Right hindlimb (tissue), 1 donor: ENCODE measurements at places on chromosomes 3 and 15.
A peak's percentile ranks its signal among the peaks of the same experiment; 100 is the strongest.

GRCh38 chr15:33292717-33293307, 18.0 kb upstream of the RYR3 start:
- DNase-seq, result peak; percentile 64

GRCh38 chr15:64133623-64134344, 17.7 kb upstream of the SNX22 start:
- DNase-seq, result no peak

- DNase-seq, result no peak
Measured at GRCh38 chr3:36075491-36075890, 304.8 kb upstream of the STAC start.

GRCh38 chr3:71102111-71102983, 481.2 kb downstream of the FOXP1 start:
- DNase-seq, result peak; percentile 38

- DNase-seq, result no peak
Measured at GRCh38 chr3:155292133-155292532, 1.4 kb downstream of the STRIT1 start.

DNA sequence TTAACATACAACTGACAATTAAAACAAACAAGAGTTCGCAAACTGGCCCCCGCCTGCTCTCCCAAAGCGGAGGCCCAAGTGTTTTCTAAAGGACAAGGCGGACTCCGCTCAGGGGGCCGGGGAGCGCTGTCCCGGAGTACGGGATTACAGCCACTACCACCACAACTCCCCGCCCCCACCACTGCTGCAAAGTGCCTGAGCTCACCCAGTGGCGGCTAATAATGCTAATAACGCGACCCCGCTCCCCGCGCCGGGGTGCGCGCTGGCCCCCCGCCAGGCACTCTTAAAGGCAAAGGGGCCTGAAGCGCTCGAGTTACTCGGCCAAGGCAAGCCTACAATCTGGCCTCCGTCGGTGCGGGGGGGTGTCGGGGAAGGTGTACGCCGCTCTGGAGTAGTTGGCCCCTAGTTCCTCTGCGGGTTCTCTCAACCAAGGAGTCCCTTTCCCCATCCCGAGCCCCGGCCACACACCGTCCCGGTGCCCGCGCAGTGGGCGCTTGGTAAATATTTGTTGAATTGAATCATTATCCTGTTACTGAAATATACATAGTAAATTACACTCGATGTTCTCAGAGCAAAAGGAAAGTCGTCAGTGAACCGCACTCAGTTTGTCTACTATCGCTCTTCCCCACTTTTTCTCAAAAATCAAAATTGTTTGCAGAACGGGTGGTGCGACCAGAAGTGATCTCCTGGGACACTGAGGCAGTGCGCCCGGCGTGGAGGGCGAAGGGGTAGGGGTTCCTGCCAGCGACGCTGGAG, 827 bp downstream of the WNT5A start:
- peak; percentile 86 for DNase-seq

GRCh38 chr3:101120039-101120438, 126.8 kb upstream of the ABI3BP start:
- no peak for DNase-seq

DNA sequence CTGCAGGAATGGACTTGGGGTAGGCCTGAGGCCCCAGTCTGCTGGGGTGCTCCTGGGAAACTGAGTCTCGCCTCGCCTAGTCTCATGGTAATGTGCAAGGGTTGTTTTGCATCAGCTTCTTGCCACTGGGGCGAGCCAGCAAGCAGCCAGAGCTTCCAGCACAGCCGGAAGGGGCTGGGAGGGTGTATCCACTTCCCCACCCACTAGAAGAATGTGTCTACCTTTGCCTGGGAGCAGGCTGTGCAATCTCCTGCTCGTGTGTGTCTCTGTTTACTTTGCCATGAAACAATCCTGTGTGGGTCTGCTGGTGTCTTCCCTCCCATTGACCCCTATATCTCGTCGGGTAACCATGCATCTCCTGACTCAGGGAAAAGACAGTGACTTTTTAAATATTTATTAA, 21.8 kb upstream of the ERICH6 start:
- DNase-seq, result no peak

GRCh38 chr15:88512601-88513000, 33.9 kb downstream of the DET1 start:
- no peak for DNase-seq

DNA sequence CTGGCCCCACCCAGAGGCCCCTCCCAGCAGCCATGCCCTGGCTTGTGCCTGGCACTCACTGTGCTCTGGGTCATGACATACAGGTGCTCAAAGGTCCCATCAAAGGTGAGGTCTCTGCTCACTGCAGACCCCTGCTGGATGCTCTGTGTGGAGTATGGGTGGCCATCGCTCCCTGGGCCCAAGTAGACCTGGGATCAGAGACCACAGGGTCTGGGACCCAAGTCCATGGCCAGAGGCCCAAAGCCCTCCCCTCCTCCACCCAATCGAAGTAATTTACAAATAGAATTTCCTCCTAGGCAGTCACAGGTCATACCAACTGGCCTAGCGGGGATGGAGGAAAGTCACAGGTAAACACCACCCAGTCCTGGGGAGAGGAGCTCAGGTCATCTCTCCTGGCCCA, 7.6 kb downstream of the PLXNB1 start:
- no peak for DNase-seq

DNA sequence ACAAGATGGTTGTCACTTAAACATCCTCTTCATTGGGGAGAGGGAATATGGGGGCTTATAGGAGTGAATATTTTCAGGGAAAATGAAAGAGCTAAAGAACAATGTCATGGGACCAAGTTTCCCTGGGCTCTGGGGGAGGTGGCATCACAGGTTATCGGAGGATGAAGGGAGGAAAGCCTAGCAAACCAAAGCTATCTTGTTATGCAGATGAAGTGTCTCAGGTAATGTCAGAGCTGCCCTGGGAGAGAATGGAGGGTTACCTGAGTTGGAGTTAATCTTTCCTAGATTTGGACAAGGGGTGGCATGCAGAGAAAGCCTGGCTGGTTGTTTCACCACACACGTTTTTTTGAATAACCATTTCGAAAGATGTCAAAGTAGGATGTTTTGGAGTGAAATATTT, 308.1 kb upstream of the ATP10A start:
- DNase-seq, result no peak

- DNase-seq, result no peak
Measured at GRCh38 chr15:51726302-51727073, 11.0 kb downstream of the LYSMD2 start.

GRCh38 chr3:49263159-49263889, 13.7 kb downstream of the C3orf62 start:
- no peak for DNase-seq

DNA sequence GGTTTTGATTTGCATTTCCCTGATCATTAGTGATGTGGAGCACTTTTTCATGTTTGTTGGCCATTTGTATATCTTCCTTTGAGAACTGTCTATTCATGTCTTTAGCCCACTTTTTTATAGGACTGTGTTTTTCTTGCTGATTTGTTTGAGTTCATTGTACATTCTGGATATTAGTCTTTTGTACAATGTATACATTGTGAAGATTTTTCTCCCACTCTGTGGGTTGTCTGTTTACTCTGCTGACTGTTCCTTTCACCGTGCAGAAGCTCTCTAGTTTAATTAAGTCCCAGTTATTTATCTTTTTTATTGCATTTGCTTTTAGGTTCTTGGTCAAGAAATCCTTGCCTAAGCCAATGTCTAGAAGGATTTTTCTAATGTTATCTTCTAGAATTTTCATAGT, 91.1 kb upstream of the ATP11B start:
- no peak for DNase-seq

DNA sequence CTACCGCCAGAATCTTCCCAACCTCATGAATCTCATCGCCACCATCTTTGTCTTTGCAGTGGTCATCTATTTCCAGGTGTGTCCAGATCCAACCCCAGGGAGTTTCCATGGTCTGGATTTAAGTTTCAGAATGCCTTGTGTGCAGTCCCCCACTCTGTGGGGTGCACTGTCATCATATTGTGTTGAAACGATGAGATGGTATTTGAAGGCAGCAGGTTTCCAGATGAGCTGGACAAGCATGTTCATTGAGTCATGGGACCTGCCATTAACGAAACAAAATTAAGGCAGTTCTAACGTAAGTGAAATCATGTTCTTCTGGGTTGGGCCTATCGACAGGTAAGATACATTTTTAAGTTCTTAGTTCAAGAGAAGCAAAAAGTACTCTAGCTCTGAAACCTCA, 12.7 kb downstream of the SEC61A1 start:
- DNase-seq, result no peak

GRCh38 chr3:190579514-190580137, 65.7 kb downstream of the IL1RAP start:
- no peak for DNase-seq

- DNase-seq, result no peak
Measured at GRCh38 chr3:153070511-153070868, 91.5 kb upstream of the RAP2B start.

- DNase-seq, result no peak
Measured at GRCh38 chr15:40121911-40122638, 13.4 kb upstream of the BMF start.

- DNase-seq, result no peak
Measured at GRCh38 chr3:191269289-191270085, 59.7 kb upstream of the CCDC50 start.

GRCh38 chr15:43314171-43314570, 16.2 kb downstream of the LCMT2 start:
- no peak for DNase-seq

GRCh38 chr3:132457286-132457685, 40.0 kb downstream of the DNAJC13 start:
- DNase-seq, result no peak

- DNase-seq, result no peak
Measured at GRCh38 chr3:157759311-157759710, 256.1 kb upstream of the VEPH1 start.

- DNase-seq, result no peak
Measured at GRCh38 chr3:188832146-188832545, 339.6 kb upstream of the TPRG1 start.

DNA sequence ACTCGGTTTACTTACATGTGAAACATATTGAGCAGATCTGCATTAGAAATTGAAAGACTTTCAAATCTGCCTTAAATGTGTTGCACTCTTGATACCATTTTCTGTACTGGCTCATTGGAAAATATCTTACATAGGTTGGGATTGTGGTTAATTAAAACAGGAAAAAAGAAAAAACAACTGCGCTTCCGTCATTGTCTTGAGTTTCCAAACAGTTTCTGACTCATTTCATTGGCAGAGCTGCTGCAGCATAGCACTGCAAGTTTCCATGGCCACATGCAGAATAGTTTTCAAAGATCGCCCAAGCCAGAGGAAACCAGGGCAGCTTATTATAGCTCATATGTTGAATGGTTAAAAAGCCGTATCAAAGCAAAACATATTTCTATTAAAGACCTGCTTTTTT, 446.6 kb upstream of the BCHE start:
- peak; percentile 42 for DNase-seq

- DNase-seq, result peak; percentile 49
Measured at GRCh38 chr15:69576035-69576526, 123.5 kb downstream of the RPLP1 start.

DNA sequence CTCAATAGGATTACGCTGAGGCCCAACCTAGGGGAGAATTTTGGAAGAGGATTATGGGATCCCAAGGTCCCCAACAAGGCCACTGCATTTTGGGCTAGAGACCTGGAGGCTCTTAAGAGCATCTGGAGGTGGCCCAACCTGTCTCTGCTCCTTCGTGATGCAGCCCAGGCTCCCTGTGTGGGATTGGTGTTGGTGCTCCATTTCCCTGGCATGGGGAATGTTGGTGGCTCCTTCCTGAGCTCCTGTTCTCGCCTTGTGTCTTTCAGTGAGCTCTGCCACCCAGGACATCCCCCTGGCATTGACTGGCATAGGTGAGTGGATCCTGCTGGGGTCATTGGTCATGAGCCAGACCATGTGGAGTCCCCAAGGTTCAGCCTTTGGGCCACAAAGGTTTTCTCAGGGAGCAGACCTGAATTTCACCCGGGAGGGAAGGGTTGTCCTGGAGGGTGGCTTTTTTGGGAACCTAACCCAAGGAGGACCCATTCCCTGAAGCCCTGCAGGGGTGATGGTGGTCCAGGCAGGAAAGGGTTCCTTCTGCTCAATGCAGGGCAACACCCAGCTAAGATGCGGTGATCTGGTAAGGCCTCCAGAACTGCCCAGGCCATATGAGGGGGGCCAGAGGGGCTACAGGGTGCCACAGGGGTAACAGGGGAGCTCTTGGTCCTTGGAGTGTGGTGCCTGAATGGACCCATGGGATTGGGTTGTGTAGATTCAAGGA, 202.5 kb downstream of the UBE3A start:
- DNase-seq, result no peak

DNA sequence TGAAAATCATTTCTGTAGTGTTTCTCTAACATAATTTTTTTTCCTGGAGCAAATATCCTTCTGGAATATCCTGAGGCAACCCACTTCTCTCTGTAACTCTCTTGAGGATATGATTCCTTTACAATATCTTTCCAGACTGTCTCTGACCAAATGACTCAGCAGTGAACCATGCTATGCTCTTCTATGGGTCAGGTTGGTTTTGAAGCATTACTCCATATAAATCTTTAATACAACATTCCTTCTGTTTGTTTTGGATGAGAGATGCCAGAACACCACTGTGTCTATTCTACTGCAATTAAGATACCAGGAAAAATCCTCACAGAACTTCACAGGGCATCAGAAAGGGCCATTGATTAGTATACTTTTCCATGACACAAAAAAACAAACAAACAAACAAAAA, 626.4 kb upstream of the ZNF385D start:
- DNase-seq, result no peak

- DNase-seq, result no peak
Measured at GRCh38 chr3:115861166-115861733, 237.9 kb downstream of the GAP43 start.
